ENCODE measurements at places on chromosomes 3 and 15. TPM values are rescaled to one million over a fixed set of nuclear protein-coding genes. Genes with fewer than 3 reads are reported as not detected.

- peak; percentile 12 for DNase-seq
- H3K4me3 ChIP-seq, result no peak overlapping the region
- H3K36me3 ChIP-seq, result no peaks in the 10 kb centered on the region
- no peak overlapping the region for H3K27ac ChIP-seq
- H3K4me1 ChIP-seq, result no peaks in the 10 kb centered on the region
Observed at GRCh38 chr15:71651750-71652186, 158.6 kb upstream of the NR2E3 start.

- H3K27ac ChIP-seq, result peak overlapping the region; percentile 25
- peaks cover under 1% of the 10 kb centered on the region for H3K4me1 ChIP-seq
- peaks cover 11% of the 10 kb centered on the region for H3K36me3 ChIP-seq
- H3K4me3 ChIP-seq, result no peak overlapping the region
- H3K27me3 ChIP-seq, result no peaks in the 10 kb centered on the region
Observed at GRCh38 chr3:64000453-64001055, 22.7 kb downstream of the PSMD6 start.

The MED12L gene
- total RNA-seq, result 4.4 TPM

- no peak overlapping the region for H3K27ac ChIP-seq
- H3K4me1 ChIP-seq, result no peaks in the 10 kb centered on the region
- H3K36me3 ChIP-seq, result no peaks in the 10 kb centered on the region
- DNase-seq, result no peak
- no peaks in the 10 kb centered on the region for H3K27me3 ChIP-seq
Observed at GRCh38 chr3:88009066-88009465, 49.7 kb downstream of the CGGBP1 start.

DNA sequence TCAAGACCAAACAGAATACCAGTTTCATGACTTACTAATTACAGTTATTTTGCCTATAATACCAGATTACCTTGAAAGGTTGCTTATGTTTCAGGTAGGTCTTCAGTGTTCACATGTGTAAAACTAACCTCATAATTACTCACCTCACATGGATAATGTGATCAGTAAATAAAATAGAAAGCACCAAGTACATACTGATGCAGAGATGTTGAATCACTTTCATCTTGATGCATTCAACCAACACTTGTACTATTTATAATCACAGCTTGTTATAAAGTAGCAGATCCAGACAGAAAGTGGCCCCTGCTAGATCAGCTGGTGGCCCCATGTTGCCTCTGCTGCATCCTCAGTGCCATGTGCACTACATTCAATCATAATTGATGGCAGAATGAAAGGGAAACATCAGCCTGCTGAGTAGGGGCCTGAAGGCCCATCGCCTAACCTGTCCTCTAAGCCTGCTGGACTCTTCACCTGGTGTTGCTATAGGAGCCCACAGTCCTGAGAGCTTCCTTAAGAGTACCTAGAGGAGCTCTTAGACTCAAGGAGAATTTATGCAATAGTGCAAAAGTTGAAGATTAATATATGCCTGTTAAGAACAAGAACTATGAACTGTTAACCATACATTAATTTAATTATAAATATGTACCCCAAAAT, 154.3 kb downstream of the PLCL2 start:
- peaks cover 3% of the 10 kb centered on the region for H3K36me3 ChIP-seq
- H3K27me3 ChIP-seq, result no peaks in the 10 kb centered on the region
- H3K4me3 ChIP-seq, result no peak overlapping the region
- H3K4me1 ChIP-seq, result peaks cover 36% of the 10 kb centered on the region
- H3K27ac ChIP-seq, result no peak overlapping the region

- no peaks in the 10 kb centered on the region for H3K4me1 ChIP-seq
- H3K4me3 ChIP-seq, result no peak overlapping the region
- H3K27me3 ChIP-seq, result peaks cover 26% of the 10 kb centered on the region
- H3K36me3 ChIP-seq, result no peaks in the 10 kb centered on the region
Observed at GRCh38 chr3:72896996-72897757, 9.3 kb downstream of the GXYLT2 start.

DNA sequence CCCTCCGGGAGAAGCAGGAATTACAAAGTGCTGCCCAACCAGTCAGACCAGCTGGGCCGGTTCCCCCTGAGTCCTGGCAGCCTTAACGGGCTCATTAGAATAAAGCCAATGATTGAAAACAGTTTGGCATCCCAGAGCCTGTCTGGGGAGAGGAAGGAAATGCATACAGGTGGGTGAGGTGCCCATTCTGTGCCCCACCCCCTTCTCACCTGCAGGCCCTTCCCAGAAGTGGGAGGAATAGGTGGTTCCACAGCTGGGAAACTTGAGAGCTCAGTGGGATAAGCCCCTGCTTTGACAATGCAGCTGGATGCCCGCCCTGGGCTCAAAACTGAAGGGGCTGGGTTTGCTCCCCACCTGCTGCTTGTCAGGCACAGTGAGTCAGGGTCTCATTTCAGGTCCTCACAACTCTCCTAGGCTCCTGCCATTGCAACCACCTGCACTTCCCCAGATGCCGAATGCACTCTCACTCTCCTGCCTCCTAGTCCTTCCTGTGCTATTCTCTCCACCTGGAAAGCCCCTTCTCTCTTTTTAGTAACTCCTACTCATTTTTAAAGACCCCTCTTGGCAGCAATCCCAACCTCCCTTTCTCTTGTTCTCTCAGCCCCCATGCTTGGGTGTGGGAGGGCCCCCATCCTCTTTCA, 5.5 kb upstream of the BUB1B start:
- H3K27me3 ChIP-seq, result no peaks in the 10 kb centered on the region
- no peak for DNase-seq
- H3K36me3 ChIP-seq, result no peaks in the 10 kb centered on the region
- no peak overlapping the region for H3K4me3 ChIP-seq
- no peak overlapping the region for H3K27ac ChIP-seq

DNA sequence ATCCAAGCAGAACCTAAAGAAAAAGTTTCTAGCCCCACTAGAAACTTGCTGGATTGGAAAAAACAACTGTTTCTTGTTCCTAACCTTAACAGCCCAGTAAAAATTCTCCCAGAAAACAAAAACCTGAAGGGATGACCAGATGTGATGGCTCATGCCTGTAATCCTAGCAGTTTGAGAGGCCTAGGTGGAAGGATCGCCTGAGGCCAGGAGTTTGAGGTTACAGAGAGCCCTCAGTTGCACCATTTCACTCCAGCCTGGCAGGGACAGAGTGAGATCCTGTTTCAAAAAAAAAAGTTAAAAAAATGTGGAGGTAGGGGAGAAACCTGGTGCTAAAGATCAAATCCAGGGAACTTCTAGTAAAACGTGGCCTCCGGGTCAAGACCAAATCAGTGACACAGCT, 38.6 kb upstream of the RAF1 start:
- H3K36me3 ChIP-seq, result no peaks in the 10 kb centered on the region
- no peak overlapping the region for H3K4me3 ChIP-seq
- DNase-seq, result no peak
- peaks cover 7% of the 10 kb centered on the region for H3K27me3 ChIP-seq
- no peaks in the 10 kb centered on the region for H3K4me1 ChIP-seq
- H3K27ac ChIP-seq, result no peak overlapping the region

The IL17RE gene
- total RNA-seq, result 0.94 TPM

The HHLA2 gene
- total RNA-seq, result 1.9 TPM

DNA sequence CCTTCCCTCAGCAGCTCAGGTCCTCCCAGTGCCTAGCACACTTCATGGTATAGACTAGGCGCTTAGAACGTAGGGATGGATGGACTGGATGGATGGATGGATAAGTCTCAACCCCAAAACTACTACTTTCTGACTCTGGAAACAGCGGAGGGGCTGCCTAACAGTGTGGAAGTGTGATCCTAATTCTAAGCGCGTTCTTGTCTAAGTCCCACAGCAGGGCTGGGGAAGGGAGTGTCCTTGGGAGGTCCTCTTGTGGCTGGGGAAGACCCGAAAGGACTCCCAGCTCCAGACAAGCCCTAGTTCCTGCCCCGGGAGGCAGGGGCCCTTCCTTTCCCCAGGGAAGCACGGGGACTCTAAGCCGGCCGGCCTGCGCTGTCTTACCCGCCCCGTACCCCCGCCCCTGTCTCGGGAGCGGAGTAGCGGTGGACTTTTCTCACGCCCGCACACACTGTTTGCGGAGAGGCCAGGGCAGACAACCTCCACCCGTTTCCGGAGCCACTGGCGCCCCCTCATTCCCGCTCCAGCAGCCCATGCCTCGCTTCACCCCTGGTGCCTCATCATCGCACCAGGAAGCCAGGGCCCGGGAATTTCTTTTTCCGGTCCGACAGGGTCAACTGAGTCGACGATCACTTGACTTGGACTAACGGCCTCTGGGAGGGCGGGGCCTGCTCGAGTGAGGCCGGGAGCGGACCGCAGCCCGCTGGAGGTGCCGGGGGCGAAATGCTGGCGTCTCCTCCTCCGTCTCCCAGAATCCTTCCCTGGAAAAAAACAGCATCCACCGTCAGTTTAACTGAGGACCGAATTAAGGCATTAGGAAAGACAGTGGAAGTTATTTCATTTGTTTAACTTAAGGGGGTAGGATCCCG, 133.3 kb downstream of the TBC1D2B start:
- H3K27me3 ChIP-seq, result peaks cover 41% of the 10 kb centered on the region
- peak overlapping the region; percentile 85 for H3K27ac ChIP-seq
- peak overlapping the region; percentile 90 for H3K4me3 ChIP-seq
- H3K36me3 ChIP-seq, result no peaks in the 10 kb centered on the region
- H3K4me1 ChIP-seq, result no peaks in the 10 kb centered on the region
- peak; percentile 65 for DNase-seq

DNA sequence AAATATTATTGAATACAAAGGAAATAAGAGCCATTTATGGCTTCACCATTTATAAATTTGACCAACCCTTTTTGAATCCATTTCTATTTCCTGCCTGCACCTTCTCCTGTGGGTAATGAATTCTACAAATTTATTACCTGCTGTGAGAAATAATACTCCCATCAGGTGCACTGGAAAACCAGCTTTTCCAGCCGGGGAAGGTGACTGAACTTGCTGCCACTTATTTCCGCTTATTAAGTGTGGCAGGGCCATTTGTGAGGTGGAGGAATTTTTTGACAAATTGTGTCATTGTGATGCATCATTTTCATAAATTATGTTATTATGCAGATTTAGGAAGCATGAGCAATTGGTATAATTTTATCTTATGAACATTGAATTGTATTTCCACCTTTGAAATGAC, 151.1 kb downstream of the SQOR start:
- no peaks in the 10 kb centered on the region for H3K27me3 ChIP-seq
- H3K36me3 ChIP-seq, result no peaks in the 10 kb centered on the region
- no peaks in the 10 kb centered on the region for H3K4me1 ChIP-seq

- H3K36me3 ChIP-seq, result peaks cover 13% of the 10 kb centered on the region
- no peak overlapping the region for H3K27ac ChIP-seq
- H3K27me3 ChIP-seq, result peaks cover 24% of the 10 kb centered on the region
- no peak overlapping the region for H3K4me3 ChIP-seq
- DNase-seq, result no peak
Observed at GRCh38 chr3:185280572-185281365, 26.9 kb upstream of the EHHADH start.

- no peak overlapping the region for H3K27ac ChIP-seq
- H3K4me1 ChIP-seq, result peaks cover 16% of the 10 kb centered on the region
- H3K36me3 ChIP-seq, result peaks cover 12% of the 10 kb centered on the region
- H3K4me3 ChIP-seq, result peak overlapping the region; percentile 42
Observed at GRCh38 chr3:127226946-127227842, 34.3 kb downstream of the PRR23E start.

DNA sequence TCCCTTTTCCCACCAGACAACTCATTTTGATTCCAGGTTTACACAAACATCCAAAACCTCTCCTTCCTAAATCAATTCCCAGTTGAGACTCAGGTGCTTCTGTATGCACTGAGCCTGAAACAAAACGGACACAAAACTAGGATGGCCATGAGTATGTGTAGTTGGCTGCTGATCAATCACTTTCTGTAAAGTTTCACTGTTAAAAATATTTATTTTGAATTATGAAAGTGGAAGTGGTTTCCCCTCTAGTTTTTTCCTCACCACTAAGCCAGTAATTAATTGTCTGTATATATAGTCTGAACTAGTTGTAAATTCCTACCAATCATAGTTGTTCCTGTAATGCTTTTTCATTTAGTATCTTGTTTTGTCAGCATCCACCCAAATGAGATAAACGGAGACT, 51.7 kb upstream of the TSPAN3 start:
- H3K27ac ChIP-seq, result no peak overlapping the region
- H3K4me1 ChIP-seq, result no peaks in the 10 kb centered on the region
- H3K27me3 ChIP-seq, result no peaks in the 10 kb centered on the region
- H3K4me3 ChIP-seq, result no peak overlapping the region
- DNase-seq, result no peak

DNA sequence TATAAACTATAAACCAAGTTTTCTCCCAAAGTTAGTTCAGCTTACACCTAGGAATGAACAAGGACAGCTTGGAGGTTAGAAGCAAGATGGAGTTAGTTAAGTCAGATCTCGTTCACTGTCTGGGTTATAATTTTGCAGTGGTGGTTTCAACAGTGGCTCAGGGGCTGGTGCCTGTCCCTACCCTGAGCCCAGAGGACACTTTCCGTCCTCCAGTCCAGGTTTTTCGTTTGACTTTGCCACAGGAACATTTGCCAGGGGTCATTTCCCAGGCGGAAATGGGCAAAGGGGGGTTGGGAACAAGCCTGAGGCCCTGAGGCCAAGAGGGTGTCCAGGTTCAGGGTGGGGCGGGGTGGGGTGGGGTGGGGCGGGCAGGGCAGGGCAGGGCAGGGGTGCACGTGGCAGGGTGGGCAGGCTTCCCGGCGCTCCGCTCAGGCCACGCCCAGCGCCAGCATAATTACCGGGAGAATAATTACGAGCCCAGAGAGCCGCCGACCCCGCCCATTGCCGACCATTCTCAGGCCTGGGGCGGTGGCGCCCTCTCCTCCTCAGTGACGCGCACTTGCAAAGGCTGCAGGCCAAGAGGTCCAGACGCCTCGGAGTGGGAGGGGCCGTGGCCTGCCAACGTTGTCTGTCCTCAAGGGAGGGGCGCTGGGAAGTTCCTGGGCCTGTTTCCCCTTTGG, 70.4 kb downstream of the KLF13 start:
- H3K27me3 ChIP-seq, result no peaks in the 10 kb centered on the region
- no peaks in the 10 kb centered on the region for H3K36me3 ChIP-seq
- peaks cover 71% of the 10 kb centered on the region for H3K4me1 ChIP-seq
- no peak overlapping the region for H3K4me3 ChIP-seq
- no peak for DNase-seq

GRCh38 chr15:83980637-83981036, 254.9 kb upstream of the GOLGA6L4 start:
- H3K4me3 ChIP-seq, result no peak overlapping the region
- H3K27ac ChIP-seq, result no peak overlapping the region
- H3K36me3 ChIP-seq, result peaks cover 2% of the 10 kb centered on the region
